ENCODE measurements at places on chromosomes 4 and X.
A peak's percentile ranks its signal among the peaks of the same experiment; 100 is the strongest.

DNA sequence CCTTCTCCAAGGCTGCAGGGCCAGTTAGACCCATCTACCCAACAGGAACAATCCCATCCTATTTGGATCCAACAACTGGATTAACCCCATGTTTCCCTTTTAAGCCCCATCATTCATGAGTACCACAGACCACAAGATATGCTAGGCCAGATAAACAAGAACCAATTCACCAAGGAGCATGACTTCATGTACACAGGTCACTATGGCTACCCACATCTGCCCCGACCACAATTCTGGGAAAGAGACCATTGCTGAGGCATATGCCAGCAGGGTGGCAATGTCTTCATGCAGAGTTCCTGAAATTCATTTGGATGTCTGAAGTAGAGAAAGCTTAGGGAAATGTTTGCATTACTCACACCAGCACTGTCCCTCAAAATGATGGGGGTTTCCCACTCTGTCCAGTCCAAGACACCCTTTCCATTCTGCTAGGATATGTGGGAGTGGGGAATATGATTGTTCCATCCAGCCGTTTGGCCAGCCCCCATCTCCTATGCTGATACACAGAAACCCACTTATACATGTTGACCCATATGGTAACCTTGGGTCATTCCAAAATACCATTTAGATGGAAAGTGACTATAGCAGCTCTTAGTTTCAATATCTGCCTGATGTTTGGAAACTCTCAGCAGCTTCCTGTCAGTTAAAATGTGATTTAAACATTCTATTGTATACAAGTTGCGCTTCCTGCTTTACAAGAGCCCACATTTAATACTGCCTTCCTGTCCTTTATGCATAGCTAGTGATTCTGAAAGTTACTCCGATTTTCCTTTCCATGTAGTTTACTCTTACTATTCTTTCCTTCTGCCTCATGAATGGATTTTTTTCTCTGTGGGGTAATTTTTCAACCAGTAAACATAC lies 129.0 kb downstream of the AMMECR1 start:
- DNase-seq, result no peak

GRCh38 chr4:110108960-110109359 lies 89.5 kb downstream of the ELOVL6 start:
- DNase-seq, result no peak

DNA sequence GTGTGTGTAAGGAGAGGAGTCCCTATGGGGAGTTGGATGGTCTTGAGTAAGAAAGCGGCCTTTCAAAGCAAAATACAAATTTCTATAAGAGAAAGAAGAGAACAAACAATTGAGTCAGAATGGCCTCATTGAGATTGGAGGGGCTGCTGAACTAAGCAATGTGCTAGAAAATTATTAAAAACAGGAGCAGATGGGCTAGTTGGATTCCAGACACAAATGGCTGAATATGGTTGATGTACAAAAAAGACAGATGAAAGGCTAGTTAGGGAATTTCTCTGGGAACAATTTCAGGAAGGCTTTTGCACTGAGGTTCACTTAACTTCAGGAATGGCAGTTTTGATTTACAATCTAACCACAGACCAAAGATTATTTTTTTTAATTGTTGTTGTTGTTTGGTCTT lies 1806.8 kb upstream of the TENM3 start:
- no peak for DNase-seq

DNA sequence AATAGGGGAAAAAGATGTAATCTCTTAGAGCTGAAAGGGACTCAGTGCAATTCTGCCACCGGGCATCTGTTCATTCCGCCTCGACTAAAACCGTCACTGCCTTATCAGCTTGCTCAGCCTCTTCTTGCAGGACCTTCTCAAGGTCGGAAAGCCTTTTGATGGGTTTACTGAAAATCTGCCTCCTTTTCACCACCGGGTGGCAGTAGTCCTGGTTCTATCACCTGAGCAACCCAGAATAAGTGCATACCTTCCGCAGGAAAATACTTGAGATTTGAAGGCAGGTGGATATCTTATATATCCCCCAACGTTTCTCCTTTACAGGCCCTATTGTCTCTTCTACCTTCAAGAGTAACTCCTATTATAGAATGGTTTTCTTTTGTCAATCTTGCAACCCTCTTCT lies 103.4 kb upstream of the PAK3 start:
- peak; percentile 4 for DNase-seq

- no peak for DNase-seq
These were observed 64.0 kb upstream of the STX18 start for GRCh38 chr4:4605849-4606248.

DNA sequence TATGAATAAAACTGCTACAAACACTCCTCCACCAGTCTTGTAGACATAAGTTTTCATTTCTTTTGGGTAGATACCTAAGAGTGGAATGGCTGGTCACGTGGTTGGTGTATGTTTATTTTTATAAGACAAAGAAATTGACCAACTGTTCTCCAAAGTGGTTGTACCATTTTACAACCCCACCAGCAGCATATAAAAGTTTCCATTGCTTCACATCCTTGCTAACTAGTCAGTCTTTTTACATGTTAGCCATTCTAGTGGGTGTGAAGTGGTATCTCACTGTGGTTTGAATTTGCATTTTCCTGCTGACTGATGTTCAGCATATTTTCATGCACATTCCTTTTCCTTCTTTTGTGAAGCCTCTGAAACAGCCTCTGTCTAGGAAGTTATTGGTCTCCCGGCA lies 76.2 kb upstream of the ADGRG2 start:
- no peak for DNase-seq
